ENCODE measurements at places on chromosomes 7 and 10. TPM values are rescaled to one million over a fixed set of nuclear protein-coding genes. Genes with fewer than 3 reads are reported as not detected.
A peak's percentile ranks its signal among the peaks of the same experiment; 100 is the strongest.

The HOXA3 gene
- not detected for total RNA-seq

The LMOD2 gene
- not detected for total RNA-seq

The STAG3 gene
- 23.7 TPM for total RNA-seq

The NUTM2D gene
- total RNA-seq = 2.1 TPM

The NSUN5 gene
- total RNA-seq = 72.5 TPM

The KIAA1217 gene
- 2.0 TPM for total RNA-seq

The HSPA12A gene
- total RNA-seq = 0.05 TPM

The C10orf67 gene
- 0.07 TPM for total RNA-seq

The ZMIZ1 gene
- total RNA-seq = 66.3 TPM

The OR2A7 gene
- 2.1 TPM for total RNA-seq

The PILRB gene
- 78.3 TPM for total RNA-seq

The SFR1 gene
- 12.1 TPM for total RNA-seq

The FBXO24 gene
- total RNA-seq = 0.42 TPM

The C10orf62 gene
- total RNA-seq = not detected

The KLF14 gene
- not detected for total RNA-seq

DNA sequence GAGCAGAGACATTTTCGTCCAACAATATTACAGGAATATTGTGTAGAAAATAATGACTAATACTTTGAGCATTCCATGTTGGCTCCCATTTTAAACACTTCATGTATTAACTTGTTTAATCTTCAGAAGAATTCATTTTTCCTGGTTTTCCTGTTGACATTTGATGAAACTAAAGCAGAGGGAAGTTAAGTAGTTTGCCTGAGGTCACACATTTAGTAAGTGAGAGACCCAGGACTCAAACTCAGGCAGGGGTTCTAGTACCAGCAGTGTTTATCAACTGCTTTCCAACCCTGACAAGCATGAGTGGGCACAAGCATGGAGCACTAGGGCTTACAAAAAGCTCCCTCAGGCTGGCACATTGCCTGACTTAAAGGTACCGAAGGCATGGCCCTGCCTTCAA lies 719.1 kb downstream of the AUTS2 start:
- H3K4me1 ChIP-seq = peaks cover 18% of the 10 kb centered on the region
- H3K27me3 ChIP-seq = no peaks in the 10 kb centered on the region
- H3K36me3 ChIP-seq = no peaks in the 10 kb centered on the region
- H3K4me3 ChIP-seq = no peak overlapping the region

DNA sequence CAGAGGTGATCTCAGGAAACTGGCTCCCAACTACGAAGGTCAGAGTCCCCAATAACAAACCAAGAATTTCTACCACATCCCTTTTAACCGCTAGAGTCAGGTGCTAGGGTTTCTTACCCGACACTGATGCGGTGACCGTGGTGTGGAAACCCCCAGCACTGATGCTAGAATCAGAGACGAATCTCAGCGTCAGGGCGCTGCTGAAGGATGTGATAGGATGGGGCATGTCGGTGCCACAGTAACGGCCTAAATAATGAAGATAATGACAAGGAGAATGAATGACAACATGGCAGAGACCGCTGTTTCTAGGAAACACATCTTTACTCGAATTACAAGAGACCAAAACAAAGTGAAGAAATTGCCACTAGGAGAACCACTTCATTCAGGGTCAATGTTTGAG lies 131.1 kb upstream of the RSU1 start:
- no peaks in the 10 kb centered on the region for H3K36me3 ChIP-seq
- H3K4me3 ChIP-seq = no peak overlapping the region
- H3K4me1 ChIP-seq = peaks cover 9% of the 10 kb centered on the region
- H3K27ac ChIP-seq = no peak overlapping the region

GRCh38 chr10:69123747-69124562 lies at the start of gene VPS26A:
Gene VPS26A, plus strand, starts transcription at chr10:69124178. Its CDS starts 100 bp downstream, at chr10:69124278.
- H3K4me3 ChIP-seq = peak within 1 kb of the TSS; percentile 96
- H3K27me3 ChIP-seq = peaks cover 3% of the 10 kb centered on the region
- peaks cover under 1% of the 10 kb centered on the region for H3K36me3 ChIP-seq
- peaks cover 22% of the 10 kb centered on the region for H3K4me1 ChIP-seq
- peak within 1 kb of the TSS; percentile 94 for H3K27ac ChIP-seq

DNA sequence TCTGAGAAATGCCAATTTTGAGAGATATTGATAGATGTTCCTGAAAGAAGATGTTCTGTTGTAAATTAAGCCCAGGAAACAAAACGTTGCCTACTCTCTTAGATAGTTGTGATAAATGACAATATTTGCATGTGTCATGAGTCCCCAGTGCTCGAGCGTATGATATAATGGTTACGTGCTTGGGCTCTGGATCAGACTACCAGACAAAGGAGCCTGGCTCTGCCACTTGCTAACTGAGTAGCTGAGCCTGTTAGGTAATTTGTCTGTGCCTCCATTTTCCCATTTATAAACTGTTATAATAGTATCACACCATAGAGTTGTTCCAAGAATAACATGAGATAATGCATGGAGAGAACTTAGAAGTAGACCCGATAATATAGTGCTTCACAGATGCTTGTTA lies 1.8 kb downstream of the A1CF start:
- no peaks in the 10 kb centered on the region for H3K4me1 ChIP-seq
- no peak overlapping the region for H3K27ac ChIP-seq
- peaks cover 5% of the 10 kb centered on the region for H3K27me3 ChIP-seq
- no peaks in the 10 kb centered on the region for H3K36me3 ChIP-seq
- no peak for DNase-seq

DNA sequence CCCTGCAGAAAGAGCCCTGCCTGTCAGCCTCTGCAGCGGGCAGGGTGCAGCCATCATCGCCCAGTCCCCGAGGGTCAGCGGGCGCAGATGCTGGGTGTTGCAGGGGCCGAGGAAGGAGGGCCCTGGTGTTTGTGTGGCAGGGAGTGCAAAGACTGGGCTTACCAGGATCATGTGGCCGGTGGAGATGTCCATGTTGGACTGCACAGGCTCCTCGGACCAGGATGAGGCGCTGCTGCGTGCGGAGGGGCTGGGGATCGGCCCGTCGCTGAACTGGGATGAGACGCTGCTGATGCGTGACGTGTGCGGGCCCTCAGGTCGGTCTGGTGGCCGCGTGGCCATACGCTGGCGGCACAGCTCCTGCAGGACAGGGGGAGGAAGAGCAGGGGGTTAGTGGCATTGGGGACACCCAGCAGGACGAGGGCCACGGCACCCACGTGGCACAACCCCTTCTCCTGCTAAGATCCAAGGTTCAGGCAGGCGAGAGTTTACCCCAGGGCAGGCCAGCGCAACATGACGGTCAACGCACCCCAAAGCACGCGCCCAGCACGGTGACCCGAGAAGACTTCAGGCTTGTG lies 319.5 kb downstream of the DNAJB6 start:
- DNase-seq = no peak
- no peak overlapping the region for H3K27ac ChIP-seq
- H3K27me3 ChIP-seq = no peaks in the 10 kb centered on the region
- no peak overlapping the region for H3K4me3 ChIP-seq
- H3K36me3 ChIP-seq = no peaks in the 10 kb centered on the region

DNA sequence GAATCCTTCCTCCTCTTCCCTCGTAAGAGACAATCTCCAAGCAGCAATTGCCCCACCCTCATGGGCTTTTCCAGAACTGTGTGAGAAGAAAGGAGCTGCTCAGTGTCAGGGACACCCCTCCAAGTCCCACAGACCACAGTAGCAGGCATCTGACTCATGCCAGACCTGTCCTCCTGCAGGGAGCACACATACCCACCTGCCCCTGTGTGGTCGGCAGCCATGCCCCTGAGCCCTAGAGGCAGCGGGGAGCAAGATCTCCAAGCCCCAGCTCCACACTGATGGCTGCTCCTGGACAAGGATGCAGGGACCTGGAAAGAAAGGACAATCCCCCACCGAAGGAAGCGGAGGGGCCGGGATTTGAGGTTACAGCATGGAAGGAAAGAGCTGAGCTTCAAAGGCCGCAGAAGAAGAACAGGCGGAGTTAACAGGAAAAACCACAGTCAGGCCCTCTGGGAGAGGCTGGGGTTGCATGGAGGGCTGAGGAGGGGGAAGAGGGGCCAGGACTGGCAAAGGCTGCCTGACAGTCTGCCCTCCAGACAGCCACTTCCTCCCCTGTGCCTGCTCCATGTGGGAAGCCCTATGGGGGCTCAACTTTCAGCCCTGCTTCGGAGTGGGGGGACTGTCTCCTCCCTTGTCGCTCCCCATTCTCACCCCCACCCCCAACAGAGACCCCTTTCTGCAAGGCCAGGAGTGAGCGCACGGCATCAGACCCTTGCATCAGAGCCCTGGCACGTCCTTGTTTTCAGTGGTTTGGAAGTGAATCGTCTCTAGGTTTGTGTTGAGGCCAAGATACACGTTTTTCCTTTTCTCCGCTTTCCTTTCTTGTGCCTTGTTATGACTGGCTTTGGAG lies 46.8 kb downstream of the ASB13 start:
- no peak overlapping the region for H3K27ac ChIP-seq
- H3K4me1 ChIP-seq = peaks cover 3% of the 10 kb centered on the region
- H3K4me3 ChIP-seq = no peak overlapping the region
- no peaks in the 10 kb centered on the region for H3K36me3 ChIP-seq
- H3K27me3 ChIP-seq = no peaks in the 10 kb centered on the region

GRCh38 chr10:62665771-62666170 lies 138.7 kb upstream of the ADO start:
- no peaks in the 10 kb centered on the region for H3K36me3 ChIP-seq
- no peak overlapping the region for H3K27ac ChIP-seq
- peaks cover 18% of the 10 kb centered on the region for H3K4me1 ChIP-seq
- H3K27me3 ChIP-seq = peaks cover 8% of the 10 kb centered on the region
- DNase-seq = no peak

DNA sequence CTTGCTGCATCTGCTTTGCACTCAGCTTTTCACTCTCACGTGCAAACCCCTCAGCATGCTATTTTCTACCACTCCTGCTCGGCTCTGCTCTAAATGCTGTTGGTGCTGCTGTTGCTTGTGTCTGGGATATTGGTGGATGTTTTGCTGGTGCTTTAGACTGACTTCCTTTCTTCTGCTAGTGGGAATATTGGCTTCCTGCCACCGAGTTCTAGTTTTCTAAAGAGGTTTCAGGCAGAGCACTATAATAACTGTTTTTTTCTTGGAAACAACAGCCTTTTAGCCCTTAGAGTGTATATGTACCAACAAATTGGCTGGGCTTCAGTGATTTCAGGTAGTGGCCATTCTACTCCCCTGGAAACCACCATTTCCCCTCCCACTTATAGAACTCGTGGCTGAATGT lies 27.8 kb downstream of the TMEM236 start:
- H3K4me1 ChIP-seq = no peaks in the 10 kb centered on the region
- no peak for DNase-seq
- H3K4me3 ChIP-seq = no peak overlapping the region
- no peak overlapping the region for H3K27ac ChIP-seq

DNA sequence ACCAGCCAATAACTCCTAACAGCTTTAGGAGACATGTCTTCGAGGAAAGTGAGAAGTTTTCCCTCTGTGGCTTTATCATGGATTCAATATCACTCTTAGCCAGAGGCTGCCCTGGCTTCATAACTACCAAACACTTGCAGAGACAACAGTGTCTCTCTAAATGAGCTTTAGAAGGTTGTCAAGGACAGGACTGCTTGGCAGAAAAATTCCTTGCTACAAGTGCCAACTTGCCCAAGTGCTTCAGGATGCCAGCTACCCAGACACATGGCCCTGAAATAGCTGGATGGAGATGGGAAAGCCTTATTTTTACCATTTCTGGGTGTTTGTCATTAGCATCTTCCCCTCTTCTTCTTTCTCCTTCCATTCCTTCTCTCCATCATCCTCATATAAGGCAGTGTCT lies 137.1 kb upstream of the MDFIC start:
- H3K36me3 ChIP-seq = peaks cover 2% of the 10 kb centered on the region
- H3K4me3 ChIP-seq = no peak overlapping the region
- DNase-seq = peak; percentile 45
- peak overlapping the region; percentile 81 for H3K27ac ChIP-seq

- H3K4me3 ChIP-seq = no peak overlapping the region
- DNase-seq = no peak
- H3K36me3 ChIP-seq = no peaks in the 10 kb centered on the region
- H3K27ac ChIP-seq = no peak overlapping the region
These were observed 227.0 kb downstream of the BBS9 start for GRCh38 chr7:33356336-33356735.

DNA sequence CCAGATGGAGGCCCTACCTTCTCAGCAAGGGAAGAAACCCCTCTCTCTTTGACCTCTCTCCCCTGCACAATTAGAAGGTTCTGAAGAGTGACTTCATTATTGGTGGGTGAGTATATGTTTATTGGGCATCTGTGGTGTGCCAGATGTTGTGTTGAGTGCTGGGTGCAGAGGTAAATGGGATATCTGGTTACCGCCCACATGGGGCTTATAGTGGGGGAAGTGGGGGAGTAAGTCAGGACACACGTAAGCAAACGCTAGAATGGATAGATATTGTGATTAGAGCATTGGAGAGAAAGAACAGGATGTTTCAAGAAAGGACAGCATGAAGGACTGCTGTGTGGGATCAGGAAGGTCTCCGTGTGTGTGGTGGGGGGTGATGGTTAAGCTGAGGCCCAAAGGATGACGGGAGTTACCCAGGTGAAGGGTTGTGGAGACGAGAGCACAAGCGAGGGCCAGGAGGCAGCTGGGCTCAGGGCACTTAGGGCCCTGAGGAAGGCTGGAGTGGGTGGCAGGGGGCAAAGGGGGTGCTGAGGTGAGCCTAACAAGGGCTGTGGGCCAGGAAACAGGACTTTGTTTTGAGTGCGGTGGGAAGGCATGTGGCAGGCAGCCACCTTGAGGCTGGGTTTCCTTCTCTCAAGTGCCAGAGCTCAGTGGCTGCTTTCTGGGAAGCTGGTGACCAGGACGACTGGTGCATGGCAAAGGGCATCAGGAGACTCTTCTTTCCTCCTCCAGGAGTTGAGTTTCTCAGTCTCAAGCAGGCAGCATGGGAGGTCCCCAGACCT lies 299.9 kb downstream of the RPS24 start:
- no peak overlapping the region for H3K27ac ChIP-seq
- H3K27me3 ChIP-seq = no peaks in the 10 kb centered on the region
- H3K4me1 ChIP-seq = no peaks in the 10 kb centered on the region
- no peak overlapping the region for H3K4me3 ChIP-seq
- H3K36me3 ChIP-seq = no peaks in the 10 kb centered on the region
- DNase-seq = no peak

GRCh38 chr7:110750931-110751605 lies 339.9 kb upstream of the LRRN3 start:
- H3K4me1 ChIP-seq = no peaks in the 10 kb centered on the region
- no peaks in the 10 kb centered on the region for H3K27me3 ChIP-seq
- no peak overlapping the region for H3K27ac ChIP-seq
- H3K36me3 ChIP-seq = no peaks in the 10 kb centered on the region
- no peak overlapping the region for H3K4me3 ChIP-seq

- H3K4me3 ChIP-seq = peak overlapping the region; percentile 83
- H3K27me3 ChIP-seq = no peaks in the 10 kb centered on the region
These were observed 11.9 kb downstream of the TSPAN14 start for GRCh38 chr10:80465839-80466590.

DNA sequence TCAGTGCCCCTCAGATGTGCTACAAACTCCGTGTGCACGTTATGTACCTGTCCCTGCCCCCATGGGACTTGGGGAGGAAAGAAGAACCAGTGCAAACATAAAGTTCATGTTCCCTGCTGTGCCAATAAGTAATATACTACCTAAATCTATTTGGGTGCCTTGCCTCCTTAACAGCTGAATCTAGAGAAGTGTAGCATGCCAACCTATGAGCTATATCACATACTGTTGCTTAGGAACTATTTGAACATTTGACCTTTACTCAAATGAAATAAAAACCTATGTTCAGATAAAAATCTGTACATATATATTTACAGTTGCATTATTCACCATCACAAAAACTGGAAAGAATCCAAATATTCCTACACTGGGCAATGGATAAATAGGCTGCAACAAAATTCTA lies 9.8 kb downstream of the POT1 start:
- peaks cover 9% of the 10 kb centered on the region for H3K36me3 ChIP-seq
- no peak overlapping the region for H3K4me3 ChIP-seq
- H3K27ac ChIP-seq = no peak overlapping the region
- no peaks in the 10 kb centered on the region for H3K27me3 ChIP-seq

- no peak overlapping the region for H3K27ac ChIP-seq
- H3K4me1 ChIP-seq = no peaks in the 10 kb centered on the region
- no peak for DNase-seq
- H3K27me3 ChIP-seq = peaks cover 3% of the 10 kb centered on the region
These were observed 127.6 kb downstream of the CHN2 start for GRCh38 chr7:29322023-29322712.
